ENCODE measurements at places on chromosomes 3 and 15. TPM values are rescaled to one million over a fixed set of nuclear protein-coding genes. Genes with fewer than 3 reads are reported as not detected.

DNA sequence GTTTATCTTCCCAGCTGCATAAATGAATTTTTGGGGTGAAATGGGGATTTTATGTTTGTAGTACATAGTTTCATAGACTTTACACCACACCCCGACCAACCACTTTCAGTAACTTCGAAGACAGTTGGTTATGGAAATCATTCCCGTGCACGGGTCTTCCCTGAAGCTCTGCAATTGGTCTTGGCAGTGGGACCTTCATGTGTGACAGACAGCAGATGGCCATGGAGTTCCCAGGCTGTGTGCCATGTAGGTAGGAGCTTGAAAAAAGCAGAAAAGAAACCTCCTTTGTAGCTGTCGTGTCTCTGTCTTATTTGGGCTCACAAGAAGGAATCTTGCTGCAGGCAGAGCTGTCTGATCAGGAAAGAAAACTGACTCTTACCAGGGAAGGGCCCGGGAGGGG is 25.9 kb downstream of the EXOG start:
- H3K4me1 ChIP-seq = peaks cover 11% of the 10 kb centered on the region
- DNase-seq = no peak
- H3K27me3 ChIP-seq = no peaks in the 10 kb centered on the region
- H3K4me3 ChIP-seq = no peak overlapping the region

DNA sequence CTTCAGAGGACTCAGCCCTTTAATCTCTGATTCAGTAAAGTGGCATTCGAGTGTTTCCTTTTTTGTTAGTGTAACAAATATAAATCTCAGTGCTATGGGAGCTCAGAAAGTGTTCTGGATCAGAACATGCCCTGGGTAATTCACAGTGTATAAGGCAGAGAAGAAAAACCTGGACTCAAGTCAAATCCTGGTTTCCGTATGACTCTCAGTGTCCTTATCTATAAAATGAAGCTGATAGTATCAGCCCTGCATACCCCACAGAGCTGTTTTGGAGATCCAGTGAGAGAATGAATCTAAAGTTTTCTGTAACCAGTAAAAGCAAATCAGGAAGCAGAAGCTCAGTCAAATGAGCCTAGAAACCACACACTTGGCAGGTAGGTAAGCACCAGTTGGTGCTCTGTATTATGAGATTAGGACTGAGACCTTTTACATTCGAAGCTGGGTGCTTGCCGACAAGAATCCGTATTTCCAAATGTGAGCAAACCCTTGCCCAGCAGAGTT is 67.2 kb downstream of the IL1RAP start:
- no peaks in the 10 kb centered on the region for H3K4me1 ChIP-seq
- no peak overlapping the region for H3K27ac ChIP-seq
- no peak overlapping the region for H3K4me3 ChIP-seq

- H3K36me3 ChIP-seq = peaks cover 7% of the 10 kb centered on the region
- peaks cover 64% of the 10 kb centered on the region for H3K4me1 ChIP-seq
- H3K4me3 ChIP-seq = no peak overlapping the region
- no peak for DNase-seq
Observed at GRCh38 chr15:63194880-63195568, 5.6 kb downstream of the RAB8B start.

GRCh38 chr3:16936233-16936632 is 51.5 kb downstream of the PLCL2 start:
- H3K4me1 ChIP-seq = peaks cover 23% of the 10 kb centered on the region
- H3K4me3 ChIP-seq = no peak overlapping the region
- DNase-seq = peak; percentile 16
- no peaks in the 10 kb centered on the region for H3K27me3 ChIP-seq

Gene IGF2BP2
- total RNA-seq = 0.30 TPM
